ENCODE measurements at places on chromosomes 6 and 20.

DNA sequence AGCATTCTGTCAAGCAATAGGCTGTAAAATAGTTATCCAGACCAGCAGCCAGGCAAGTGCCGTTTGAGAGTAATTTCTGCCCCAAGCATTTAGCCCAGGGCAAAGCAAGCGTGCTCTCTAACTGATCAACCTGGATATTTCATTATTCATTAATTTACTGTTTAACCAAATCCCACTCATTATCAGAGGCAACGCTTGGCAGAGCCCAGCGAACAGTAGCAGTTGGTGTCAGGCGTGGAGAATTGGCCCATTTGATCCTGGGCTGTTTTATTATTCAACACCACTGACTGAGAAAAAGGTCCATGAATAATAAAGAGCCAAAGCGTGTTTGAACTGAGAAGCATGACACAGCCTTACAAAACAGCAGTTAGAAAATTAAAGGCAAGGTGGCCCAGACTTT, 35.3 kb downstream of the TFAP2B start:
- DNase-seq: no peak

DNA sequence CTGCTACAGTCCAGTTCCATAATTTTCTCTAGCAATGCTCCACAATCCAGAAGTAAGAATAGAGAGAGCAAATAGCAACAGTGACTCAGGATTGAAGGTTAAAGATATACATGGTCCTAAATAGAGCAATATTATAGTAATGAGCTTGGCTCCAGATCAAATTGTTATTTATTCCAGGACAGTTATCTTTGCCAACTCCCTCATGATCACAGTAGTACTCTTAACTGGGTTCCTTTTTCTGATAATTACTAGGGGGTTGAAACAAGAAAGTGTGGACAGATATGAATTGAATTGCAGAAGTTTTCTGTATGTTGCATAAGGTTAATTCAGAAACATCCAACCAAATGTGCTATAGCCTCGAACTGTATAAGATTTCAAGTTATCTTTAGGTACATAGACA, 11.9 kb downstream of the FAM184A start:
- no peak for DNase-seq

GRCh38 chr6:33983109-33983716, 162.7 kb downstream of the GRM4 start:
- DNase-seq: no peak

- DNase-seq: no peak
These were observed 150.4 kb downstream of the BTBD3 start for GRCh38 chr20:12068121-12068520.

DNA sequence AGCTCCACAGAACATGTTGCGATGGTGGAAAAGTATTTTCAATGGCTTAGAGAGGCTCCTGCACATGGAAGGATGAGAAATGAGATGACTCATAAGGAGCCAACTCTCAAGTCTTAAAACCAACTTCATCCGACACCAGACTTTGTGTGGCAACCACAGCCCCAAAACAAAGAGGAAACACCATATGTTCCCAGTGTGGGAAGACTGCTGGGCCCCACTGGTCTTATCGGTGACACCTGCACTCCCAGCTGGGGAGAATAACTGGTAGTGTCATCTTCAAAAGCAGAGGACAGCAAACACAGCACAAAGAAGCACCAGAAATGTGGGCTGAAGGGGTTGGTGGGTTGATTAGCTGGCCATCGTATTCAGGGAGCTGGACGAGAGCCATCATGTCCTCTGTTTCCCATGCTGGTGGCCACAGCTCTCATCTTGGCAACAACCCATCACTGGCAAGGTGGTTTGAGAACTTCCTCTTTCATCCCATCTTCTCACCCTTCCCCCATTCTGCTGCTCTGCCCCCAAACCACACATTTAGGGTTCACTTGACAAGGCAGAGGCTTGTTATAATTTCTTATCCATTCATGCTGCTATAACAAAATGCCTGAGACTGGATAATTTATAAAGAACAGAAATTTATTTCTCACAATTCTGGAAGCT, 46.0 kb upstream of the TASP1 start:
- no peak for DNase-seq

Data from BJ (cell line).